ENCODE measurements at places on chromosomes 7 and 10. TPM values are rescaled to one million over a fixed set of nuclear protein-coding genes. Genes with fewer than 3 reads are reported as not detected.

MGAM2 gene
- not detected for total RNA-seq

SLC26A3 gene
- total RNA-seq, result not detected

NOS3 gene
- total RNA-seq, result 5.8 TPM

HSPA12A gene
- total RNA-seq, result 18.0 TPM

ZNF727 gene
- total RNA-seq, result 0.38 TPM

TUBB8 gene
- total RNA-seq, result not detected

MICU1 gene
- total RNA-seq, result 41.4 TPM

DLG5 gene
- 35.1 TPM for total RNA-seq

OR2A5 gene
- total RNA-seq, result not detected

MUC3A gene
- total RNA-seq, result not detected

OR2A12 gene
- not detected for total RNA-seq

DKK1 gene
- total RNA-seq, result 174 TPM
